ENCODE measurements at places on chromosomes 12 and 14.
A peak's percentile ranks its signal among the peaks of the same experiment; 100 is the strongest.

DNA sequence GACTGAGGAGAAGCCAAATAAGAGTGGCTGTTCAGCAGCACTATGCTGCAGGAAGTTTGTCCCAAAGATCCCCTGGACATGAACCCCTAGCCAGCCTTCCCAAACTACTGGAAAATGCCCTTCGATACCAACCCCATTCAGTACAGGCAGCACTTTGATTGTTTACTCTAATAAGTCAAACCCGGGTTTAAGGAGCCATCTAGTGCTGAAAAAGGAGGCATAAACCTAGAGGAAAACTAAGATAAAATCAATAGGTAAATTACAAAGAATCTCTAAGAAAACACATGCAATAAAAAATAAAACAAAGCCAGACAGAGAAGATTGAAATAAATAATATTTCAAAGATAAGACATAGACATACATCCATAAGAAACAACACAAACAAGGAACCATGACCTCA, 771.6 kb downstream of the RPS29 start:
- DNase-seq: no peak

- no peak for DNase-seq
These were observed 234.1 kb downstream of the BCL11B start for GRCh38 chr14:99037777-99038430.

- DNase-seq: no peak
These were observed 45.1 kb downstream of the PRORP start for GRCh38 chr14:35167496-35167895.

- DNase-seq: no peak
These were observed 5.9 kb downstream of the RIN3 start for GRCh38 chr14:92519246-92520101.

GRCh38 chr12:118010903-118011302, 5.6 kb upstream of the RFC5 start:
- DNase-seq: no peak

DNA sequence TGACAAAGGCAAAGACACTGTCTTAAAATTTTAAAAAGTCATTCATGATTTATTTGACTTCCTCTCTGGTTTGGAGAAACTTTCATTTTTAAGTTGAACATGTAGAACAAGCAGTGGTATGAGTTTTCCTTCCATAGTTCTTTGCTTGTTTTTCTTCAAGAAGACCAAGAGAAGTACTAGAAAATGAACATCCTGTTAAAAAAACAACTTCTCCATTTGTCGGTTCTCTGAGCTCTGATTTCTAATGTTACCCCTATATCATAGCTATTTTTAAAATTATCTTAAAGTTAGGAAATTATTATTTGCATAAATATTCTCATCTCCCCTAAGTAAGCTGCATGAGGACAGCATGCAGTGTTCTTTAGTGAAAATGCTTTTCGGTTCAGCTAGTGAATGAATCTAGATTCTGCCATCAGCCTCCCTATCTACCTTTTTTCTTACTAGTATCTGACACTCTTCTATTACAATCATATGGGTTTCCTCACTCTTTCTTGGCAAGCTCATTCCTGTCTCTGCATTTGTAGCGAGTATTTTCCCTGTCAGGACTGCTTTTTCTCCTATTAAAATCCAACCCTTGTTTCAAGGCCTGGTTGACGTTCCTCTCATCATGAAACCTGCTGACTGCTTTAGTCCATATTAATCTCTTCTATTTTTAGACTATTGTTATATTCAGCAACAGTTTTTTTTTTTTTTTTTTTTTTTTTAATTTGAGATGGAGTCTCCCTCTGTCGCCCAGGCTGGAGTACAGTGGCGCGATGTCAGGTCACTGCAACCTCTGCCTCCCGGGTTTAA, 15.8 kb downstream of the DIP2B start:
- no peak for DNase-seq

GRCh38 chr12:51326698-51327439, 2.9 kb upstream of the BIN2 start:
- DNase-seq: peak; percentile 42

All from CD4-positive, alpha-beta T cell treated with Interleukin-4 for 4 hours (primary cell).